ENCODE measurements at places on chromosomes 7 and 10. TPM values are rescaled to one million over a fixed set of nuclear protein-coding genes. Genes with fewer than 3 reads are reported as not detected.

OR2A12 gene
- not detected for total RNA-seq

DNA sequence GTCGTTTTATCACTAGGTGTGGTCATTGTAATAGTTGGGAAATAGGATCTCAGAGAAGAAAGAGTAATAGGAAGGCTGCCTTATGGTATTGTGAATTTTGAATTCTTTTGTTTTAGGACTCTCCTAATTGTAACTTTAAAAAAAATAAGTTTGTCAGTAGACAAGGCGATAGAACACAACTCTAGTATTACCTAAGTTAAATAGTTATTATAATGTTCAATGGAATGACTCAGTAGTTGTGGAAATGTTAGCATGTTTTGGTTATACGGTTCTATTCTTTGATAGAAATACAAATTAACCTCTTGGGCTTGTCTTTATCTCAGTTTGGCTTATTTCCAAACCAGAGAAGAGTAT lies 1.4 kb downstream of the DNAH11 start:
- no peak for DNase-seq
- peaks cover 32% of the 10 kb centered on the region for H3K27me3 ChIP-seq
- H3K36me3 ChIP-seq = no peaks in the 10 kb centered on the region
- no peaks in the 10 kb centered on the region for H3K4me1 ChIP-seq

CALCR gene
- not detected for total RNA-seq

TFEC gene
- not detected for total RNA-seq

TAS2R4 gene
- total RNA-seq = 1.8 TPM

DNA sequence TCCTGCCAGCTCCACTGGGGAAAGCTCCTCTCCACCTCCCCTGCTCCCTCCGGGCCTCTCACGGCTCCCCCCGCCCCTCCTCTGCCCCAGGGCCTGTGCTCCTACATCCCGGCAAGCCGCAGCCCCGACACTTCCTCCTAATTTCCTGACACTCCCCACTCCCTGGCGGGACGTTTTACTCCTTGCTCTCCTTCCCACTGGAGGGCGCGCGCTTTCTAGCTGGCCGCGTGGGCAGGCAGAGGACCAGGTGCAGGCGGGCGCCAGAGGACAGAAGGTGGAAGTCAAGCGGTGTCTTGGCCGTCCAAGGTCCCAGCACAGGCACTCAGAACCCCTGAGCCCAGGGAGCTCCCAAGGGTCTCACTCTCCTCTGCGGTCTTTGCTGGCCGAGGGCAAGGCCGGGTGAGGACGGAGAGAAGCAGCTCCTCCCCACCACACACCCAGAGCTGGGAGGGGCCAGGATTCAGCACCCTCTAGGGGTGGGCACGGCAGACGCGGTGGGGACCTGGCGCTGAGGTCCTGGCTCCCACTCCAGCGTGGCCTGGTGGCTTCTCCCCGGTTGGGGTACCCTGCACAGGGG lies 19.1 kb downstream of the ADAM8 start:
- no peaks in the 10 kb centered on the region for H3K27me3 ChIP-seq
- no peak for DNase-seq

PLEKHA1 gene
- 7.9 TPM for total RNA-seq

- H3K36me3 ChIP-seq = peaks cover 43% of the 10 kb centered on the region
- no peak overlapping the region for H3K27ac ChIP-seq
- peaks cover 55% of the 10 kb centered on the region for H3K4me1 ChIP-seq
- H3K27me3 ChIP-seq = no peaks in the 10 kb centered on the region
- no peak overlapping the region for H3K4me3 ChIP-seq
- DNase-seq = no peak
Measured at GRCh38 chr7:134660961-134661376, 14.3 kb downstream of the BPGM start.
